ENCODE measurements at places on chromosomes 3 and 15.

GRCh38 chr3:52144796-52145735 is 9.2 kb downstream of the POC1A start:
- DNase-seq = no peak

DNA sequence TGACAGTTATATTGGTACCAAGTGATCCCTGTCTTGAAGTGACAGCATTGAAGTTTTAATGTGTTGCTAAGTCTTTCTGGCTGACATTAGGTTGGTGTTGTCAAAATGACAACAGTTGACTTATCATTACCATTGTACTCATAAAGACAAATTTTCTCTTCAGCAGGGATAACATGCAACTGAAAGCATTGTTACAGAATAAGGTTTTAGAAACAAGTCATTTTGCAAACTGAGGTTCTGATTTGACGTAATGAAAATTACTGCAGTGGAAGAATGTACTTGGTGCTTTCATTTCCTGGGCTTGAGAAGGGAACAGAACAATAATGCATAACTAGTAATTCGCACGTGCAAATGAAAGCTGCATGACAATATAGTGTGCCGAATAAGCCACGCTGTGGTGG is 75.1 kb downstream of the MOBP start:
- DNase-seq = no peak

DNA sequence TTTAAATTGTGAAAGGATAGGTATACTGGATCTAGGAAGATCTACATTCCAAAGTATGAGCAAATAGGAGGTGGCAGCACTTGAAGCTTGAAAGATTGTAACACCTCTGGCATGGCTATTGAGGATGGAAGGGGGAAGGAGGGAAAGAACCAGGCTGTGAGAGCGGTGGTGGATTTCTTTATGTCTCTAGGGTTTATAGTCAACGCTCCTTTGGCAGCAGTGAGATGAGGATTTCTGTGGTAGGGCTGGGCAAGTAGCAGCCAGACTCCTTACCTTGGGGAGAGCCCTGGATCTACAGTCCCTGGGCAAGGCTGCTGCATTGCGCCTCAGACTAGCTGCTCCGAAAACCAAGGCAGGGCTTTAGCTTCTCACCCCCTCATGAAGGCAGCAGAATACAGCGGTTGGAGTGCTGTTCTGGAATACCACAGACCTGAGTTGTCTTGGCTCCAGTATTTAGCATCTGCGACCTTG is 53.2 kb downstream of the MEF2A start:
- no peak for DNase-seq

GRCh38 chr3:65145680-65146079 is 457.9 kb upstream of the ADAMTS9 start:
- DNase-seq = no peak

GRCh38 chr15:96421178-96421601 is 90.7 kb downstream of the NR2F2 start:
- DNase-seq = no peak

- no peak for DNase-seq
These were observed 5.4 kb upstream of the SENP7 start for GRCh38 chr3:101518421-101518871.

DNA sequence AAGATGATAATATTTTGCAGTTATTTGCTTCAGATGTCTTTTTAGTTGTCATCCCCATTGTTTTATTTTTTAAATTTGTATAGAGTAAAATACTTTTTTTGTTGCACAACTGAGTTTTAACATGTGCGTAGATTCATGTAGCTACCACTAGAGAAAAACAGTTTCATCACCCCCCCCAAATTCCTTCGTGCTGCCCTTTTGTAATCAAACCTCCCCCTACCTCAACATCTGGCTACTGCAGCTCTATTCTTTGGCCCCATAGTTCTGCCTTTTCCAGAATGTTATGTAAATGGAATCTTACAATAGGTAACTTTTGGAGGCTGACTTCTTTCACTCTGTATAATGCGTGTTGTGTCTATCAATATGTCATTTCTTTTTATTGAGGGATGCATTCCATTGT is 232.0 kb upstream of the RASGRP1 start:
- no peak for DNase-seq

GRCh38 chr3:78845605-78846004 is 922.2 kb downstream of the ROBO1 start:
- no peak for DNase-seq

GRCh38 chr3:66038726-66039589 is at the start of gene MAGI1:
MAGI1 (minus strand) TSS chr3:66038918; CDS start chr3:66038308, 610 bp downstream.
- no peak for DNase-seq

- no peak for DNase-seq
These were observed 50.2 kb downstream of the VGLL4 start for GRCh38 chr3:11593318-11594034.

DNA sequence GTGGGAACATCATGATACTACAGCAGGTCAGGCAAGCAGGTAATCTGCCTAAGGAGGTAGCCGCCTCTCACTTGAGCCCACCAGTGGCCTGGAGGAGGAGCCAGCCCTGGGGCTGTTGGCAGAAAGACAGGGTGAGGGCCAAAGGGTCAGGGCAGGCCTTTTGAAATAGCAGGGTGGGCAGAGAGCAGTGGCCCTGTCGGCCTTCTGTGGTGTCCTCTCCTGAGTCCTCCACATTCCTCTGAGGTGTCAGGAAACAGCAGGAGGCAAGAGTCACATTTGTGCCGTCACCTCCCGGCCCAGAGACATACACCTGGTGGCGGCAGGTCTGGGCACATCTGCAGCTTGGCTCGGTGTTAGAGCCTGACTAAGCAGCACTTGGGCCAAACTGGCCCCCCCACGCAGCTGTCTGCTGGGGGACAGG is 3.9 kb upstream of the BNC1 start:
- DNase-seq = no peak

GRCh38 chr3:108897883-108898282 is 55.8 kb downstream of the GUCA1C start:
- no peak for DNase-seq

GRCh38 chr3:194130807-194131589 is 5.0 kb upstream of the HES1 start:
- DNase-seq = no peak

- DNase-seq = no peak
These were observed 50.7 kb downstream of the UMPS start for GRCh38 chr3:124780761-124781475.

DNA sequence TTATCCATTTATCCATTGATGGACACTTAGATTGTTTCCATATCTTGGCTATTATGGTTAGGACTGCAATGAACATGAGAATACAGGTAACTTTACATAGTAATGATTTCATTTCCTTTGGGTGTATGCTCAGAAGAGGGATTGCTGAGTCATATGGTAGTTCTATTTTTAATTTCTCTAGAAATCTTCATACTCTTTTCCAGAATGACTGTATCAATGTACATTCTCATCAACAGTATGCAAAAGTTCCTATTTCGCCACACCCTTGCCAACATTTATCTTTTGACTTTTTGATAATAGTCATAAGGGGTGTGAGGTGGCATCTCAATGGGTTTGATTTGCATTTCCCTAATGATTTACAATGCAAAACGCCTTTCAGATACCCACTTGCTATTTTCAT is 6.2 kb upstream of the NIPA1 start:
- DNase-seq = no peak

- no peak for DNase-seq
These were observed 241.5 kb upstream of the CTDSPL start for GRCh38 chr3:37620071-37620635.

GRCh38 chr3:78506061-78506460 is 1261.7 kb downstream of the ROBO1 start:
- DNase-seq = no peak

DNA sequence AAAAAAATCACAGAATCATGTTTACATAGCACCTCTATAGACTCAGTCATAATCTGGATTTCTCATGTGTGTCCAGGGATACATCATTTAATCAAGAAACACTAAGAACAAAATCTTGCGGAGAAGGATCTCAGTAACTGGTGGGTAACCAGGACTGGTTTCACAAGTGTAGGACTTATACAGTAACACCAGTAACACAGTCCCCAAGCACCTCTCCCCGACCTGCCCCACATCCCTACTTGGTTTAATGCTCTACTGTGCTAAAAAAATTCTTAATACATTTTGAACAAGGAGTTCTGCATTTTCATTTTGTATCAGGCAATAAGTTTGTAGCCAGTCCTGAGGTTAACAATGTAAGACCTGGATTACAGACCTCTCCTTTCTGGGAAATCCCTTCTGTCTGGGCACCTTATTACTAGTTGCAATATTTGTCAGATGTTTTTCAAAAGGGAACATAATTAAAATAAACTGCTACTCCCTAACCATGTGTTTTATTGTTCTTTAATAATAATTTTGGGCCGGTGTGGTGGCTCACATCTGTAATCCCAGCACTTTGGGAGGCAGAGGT is 57.6 kb upstream of the BBX start:
- no peak for DNase-seq

DNA sequence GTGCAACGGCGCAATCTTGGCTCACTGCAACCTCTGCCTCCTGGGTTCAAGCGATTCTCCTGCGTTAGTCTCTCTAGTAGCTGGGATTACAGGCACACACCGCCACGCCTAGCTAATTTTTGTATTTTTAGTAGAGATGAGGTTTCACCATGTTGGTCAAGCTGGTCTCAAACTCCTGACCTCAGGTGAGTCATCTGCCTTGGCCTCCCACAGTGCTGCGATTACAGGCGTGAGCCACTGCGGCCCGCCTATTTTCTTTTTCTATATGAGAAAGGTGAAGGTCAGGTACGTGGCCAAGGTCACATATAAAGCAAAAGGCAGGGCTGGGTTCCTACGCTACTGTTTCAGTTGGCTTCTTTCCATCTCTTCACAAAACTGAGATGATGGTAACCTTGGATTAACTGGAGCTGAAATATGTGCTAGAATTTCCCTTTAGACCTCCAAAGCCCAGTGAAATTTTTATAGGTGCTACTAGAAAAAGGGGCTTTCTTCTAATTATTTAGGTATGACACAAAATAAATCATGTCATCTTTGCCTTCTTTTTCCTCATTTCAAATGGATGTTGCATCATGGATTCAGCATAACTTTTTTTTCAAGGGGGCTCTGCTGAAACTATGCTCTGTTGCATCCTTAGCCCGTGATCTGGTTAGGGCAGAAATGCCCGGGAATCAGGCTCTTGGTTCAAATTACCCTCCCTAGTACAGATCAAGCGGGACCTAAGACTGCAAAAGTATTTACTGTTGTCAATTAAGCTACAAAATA is 68.5 kb downstream of the MYO1E start:
- DNase-seq = no peak

DNA sequence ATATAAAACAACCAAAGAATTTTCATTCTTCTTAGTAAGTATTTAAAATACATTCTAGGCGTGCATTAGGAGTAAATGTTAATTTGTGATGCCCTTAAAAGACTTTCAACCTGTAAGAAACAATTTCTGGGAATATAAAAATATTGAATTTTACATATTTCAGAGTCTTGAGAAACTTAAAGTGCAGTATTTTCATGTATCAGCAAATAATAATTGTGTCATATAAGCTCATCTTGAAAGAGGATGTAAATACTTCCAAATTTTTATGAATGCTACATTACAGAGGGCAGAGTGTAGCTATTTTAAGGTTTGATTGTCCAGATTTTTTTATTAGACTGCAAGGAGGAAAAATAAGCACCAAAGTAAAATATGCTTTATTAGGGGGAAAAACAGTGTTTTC is 207.1 kb downstream of the VPS13C start:
- DNase-seq = no peak

DNA sequence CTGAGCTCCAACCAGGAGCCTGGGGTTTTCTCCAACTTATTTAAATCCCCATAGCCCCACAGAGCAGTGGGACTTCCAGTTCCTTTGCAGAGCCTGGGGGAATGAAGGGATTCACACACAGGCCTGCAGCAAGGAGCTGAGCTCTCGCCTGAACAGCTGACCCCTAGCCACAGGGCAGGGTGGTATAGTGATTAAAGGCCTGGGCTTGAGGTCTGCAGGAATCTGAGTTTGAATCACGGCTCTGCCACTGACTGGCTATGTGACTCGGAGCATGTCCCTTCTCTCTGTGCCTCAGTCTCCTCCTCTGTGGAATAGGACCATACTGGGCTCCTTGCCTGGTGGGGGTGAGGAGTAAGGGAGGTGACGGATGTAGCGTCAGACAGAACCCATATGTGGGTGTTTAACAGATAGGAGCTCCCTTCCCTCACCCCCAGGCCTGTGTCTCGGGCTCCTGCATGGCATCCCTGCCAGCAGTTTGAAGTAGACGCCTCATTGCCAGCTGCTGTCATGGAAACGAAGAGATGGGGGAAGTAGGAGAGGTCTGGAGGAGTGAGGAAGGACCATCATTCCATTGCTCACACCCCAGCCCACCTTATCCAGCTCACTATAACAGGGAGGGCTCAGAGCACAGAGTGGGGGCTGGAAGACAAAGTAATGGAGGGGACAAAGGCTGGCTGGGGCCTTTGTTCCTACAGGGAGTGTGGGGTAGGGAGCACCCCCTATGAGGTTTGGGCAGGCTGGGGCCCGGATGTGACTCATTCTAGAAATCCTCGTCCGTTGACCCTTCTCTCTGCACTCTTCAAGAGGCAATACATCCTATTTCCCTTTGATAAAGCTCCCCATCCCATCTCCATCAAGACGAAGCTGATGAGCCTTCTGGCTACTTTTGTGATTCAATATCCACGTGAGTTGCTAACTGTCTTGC is 14.8 kb downstream of the HRH1 start:
- no peak for DNase-seq

GRCh38 chr3:13120289-13120927 is 47.2 kb upstream of the IQSEC1 start:
- DNase-seq = no peak

DNA sequence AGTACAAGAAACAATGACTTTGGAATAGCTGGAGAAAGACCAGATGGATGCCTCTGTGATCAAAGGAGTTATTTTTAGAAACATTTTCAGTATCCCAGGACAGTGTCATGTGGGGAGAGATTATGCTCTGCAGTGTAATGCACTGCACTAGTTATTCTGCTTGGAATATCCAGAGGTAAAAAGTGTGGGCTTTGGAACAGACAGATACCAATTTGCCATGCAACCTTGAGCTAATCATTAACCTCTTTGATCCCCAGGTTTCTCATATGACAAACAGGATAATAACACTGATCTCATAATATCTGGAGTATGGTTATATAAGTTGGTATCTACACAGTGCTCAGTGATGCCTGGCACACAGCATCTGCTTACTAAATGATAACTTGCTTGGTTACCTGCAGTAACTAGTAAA is 12.2 kb upstream of the SLC7A14 start:
- DNase-seq = no peak

DNA sequence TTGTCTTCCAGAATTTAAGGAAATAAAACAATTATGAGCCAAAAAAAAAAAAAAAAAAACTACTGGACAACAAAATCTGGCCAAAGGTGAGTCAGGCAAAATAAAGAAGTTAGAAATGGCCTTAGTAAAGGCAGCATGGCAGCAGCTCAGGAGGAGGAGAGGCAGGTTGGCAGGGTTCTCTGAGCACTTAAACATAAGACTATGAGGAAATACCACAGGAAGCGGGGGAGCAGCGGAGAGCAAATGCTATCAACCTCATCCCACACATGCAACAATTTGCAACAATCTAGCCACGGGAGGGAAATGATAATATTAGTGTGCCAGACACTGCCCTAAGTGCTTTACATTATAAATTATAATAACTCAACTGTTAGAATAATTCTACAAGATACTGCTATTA is 247.3 kb upstream of the NSMCE3 start:
- DNase-seq = no peak

Data from stimulated activated CD4-positive, alpha-beta T cell treated with anti-CD3 and anti-CD28 coated beads, Interleukin-15, amount 100 ng/mL, for 1 hour (primary cell).